ENCODE measurements at places on chromosomes 13 and 19.

DNA sequence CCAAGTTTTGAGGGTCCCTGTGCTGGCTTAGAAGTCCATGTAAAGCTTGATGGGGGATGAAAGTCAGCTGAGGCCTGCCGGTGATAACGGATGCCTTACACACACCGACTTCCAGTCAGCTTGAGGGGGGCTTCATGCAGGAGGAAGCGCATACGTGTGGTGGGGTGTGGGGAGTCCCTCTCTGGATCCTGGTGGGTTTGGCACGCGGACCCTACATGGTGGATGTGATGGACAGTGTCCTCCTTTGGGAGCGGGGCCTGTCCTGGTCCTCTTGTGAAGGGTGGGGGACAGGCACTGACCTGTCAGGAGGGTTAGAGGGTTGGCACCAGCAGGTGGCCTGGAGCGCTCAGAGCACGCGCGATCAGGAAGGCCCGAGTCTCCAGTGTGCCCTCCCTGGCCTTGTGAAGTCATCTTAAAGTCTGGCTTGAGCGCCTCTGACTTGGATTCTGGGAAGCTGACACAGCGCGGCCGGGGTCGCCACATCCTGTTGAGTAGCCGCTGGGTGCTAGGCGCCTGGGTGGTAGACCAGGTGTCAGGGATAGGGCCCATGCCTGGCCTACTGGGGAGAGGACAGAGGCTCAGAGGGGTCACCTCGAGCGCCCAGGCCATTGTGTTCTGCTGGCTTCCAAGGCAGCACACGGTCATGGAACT is 2.9 kb downstream of the DAZAP1 start:
- DNase-seq: no peak

GRCh38 chr13:21328836-21329477 is 130.1 kb downstream of the ZDHHC20 start:
- DNase-seq: no peak

- no peak for DNase-seq
Observed at GRCh38 chr19:51810223-51810622, 15.3 kb downstream of the FPR3 start.

DNA sequence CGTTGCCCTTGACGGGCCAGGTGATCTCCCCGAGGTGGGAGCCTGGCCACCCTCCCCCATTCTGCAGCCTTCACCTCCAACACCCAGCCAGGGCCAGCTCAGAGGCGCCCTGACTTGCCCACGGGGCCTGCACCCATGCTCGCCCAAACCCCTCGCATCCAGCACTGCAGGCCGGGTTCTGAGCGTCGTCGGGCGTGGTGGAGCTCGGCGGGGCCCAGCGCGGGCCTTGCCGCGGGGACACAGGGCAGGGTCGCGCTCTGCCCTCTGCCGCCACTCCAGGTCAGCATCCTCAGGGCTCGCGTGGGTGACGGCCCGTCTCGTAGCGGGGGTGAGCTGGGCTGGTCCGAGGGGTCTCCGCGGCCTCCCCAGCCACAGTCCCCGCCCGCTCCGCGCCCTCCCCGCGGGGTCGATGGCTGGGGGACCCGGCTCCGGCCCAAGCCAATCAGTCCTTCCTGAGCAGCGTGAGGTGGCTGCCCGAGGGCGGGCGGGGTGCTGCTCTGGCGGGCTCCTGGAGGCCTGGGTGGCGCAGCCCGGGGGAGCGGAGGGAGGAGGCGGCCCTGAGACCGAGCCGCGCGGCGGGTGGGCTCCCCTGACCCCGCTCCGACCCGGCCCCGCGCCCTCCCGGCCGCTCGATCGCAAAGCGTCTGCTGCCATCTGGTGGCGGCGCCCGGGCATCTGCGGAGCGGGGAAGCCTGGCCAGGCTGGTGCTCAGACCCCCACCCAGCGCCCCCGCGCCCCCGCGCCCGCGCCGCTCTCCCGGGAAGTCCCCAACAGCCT is 61.4 kb downstream of the CCNE1 start:
- DNase-seq: peak; percentile 64

GRCh38 chr13:86839221-86839620 is 832.0 kb upstream of the SLITRK5 start:
- DNase-seq: no peak
